Activated T-cell treated with anti-CD3 and anti-CD28 coated beads, Interleukin-2, amount 50 U/mL, for 48 hours (primary cell): ENCODE measurements at places on chromosomes 1 and 21.
A peak's percentile ranks its signal among the peaks of the same experiment; 100 is the strongest.

DNA sequence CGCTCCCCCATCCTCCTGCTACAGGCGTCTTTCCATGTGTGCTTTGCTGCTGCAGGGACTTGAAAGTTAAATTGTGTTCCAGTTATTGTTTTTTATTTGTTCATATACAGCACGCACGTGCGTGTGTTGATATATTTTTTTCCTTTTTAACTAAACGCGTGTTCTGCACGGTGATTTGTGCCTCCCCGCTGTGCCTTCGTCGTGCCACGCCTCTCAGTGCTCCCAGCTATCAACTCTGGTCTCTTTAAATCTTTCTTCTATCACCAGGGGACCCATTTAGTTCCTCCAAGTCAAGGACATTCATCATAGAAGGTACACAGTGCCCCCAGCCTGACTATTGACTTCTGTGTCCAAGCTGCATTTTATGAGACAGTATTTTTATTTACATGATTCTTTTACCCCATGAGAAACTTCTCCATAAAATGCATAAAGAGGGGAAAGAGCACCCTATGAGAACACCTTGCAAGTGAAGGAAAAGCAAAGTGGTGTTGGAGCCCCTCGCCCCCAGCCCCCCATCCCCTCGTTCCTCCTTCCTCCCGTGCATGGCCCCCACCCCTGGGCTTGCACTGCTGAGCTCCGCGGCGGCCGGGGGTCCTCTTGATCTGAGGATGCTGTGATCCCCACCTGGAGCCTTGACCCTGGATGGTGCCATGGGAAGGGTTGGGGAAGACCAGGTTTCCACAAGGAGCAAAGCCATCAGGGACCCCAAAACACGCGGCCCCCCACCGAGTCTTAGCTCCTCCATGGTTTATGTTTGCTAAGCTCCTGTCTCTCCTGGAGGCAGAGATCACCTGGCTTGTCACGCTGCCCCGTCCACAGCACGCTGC is 45.5 kb downstream of the KCNAB2 start:
- DNase-seq = no peak

DNA sequence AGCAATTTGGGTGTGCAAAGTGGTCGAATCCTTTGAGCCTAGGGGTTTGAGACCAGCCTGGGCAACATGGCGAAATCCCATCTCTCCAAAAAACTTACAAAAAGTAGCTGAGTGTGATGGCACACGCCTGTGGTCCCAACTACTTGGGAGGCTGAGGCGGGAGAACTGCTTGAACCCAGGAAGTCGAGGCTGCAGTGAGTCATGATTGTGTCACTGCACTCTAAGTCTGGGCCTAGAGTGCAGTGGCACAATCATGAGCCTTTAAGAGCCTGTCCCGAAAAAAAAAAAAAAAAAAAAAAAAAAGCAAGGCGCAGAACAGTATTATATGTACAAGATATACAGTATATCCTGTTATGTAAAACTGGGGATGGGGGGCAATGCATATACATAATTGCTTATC is 25.1 kb upstream of the HTR1D start:
- DNase-seq = no peak

DNA sequence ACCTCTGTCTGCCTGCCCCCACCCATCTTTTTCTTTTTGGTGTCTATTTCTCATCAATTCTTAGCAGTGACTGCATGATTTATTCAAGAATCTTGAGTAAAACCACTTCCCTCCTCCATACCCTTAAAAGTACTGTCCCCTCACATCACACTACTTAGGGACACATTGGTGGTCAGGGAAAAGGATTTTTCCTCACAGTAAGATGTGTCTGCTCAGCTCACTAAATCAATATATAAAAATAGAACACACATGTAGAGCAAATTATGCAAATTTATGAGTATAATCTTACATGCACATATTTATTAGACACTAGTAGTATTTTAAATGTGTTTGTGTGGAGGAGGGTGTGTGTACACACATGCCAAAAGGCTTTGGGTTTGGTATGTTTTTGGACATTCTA is 202.0 kb downstream of the PBX1 start:
- DNase-seq = no peak

DNA sequence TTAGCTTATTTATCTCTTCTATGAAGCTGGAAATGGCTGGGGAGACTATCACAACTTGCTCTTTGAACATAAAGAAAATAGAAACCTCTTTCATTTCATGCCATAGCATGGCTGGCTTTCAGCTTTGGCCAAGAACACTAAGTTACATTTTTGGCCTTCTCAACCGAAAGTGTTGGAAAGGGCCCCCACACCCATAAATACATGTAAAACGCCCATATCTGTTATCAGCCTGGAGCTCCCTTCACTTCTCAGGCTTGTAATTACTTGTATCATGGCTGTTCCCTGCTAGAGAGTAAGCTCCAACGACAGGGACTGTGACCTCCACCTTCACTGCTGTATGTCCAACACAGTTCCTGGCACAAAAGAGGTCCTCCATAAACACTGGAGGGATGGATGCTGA is 12.7 kb upstream of the EIF4G3 start:
- DNase-seq = no peak

GRCh38 chr1:174480324-174480723 is 32.6 kb downstream of the GPR52 start:
- DNase-seq = no peak

DNA sequence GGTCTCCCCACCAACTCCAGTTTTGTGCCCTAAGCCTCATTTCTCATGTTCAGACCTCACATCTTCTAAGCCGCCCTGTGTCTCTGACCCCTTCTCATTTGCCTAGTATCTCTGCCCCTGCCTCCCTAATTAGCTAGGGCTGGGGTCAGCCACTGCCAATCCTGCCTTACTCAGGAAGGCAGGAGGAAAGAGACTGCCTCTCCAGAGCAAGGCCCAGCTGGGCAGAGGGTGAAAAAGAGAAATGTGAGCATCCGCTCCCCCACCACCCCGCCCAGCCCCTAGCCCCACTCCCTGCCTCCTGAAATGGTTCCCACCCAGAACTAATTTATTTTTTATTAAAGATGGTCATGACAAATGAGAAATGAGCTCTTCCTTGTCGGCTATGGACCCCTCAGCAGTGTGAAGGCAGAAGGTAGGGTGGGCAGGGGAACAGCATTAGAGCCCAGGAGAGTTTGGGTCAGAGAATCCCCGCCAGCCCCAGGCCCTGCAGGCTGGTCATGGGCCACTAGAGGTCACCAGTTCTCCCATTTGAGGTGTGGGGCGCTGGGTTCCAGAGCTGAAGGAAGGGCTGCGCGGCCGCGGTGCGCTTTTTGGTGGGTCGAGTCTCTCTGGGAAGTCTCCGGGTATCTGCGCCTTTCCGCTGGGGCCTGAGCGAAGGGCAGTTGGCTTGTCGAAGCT is 11.5 kb downstream of the ADAMTSL4 start:
- peak; percentile 93 for DNase-seq

- no peak for DNase-seq
Measured at GRCh38 chr1:224545571-224545970, 70.5 kb upstream of the CNIH3 start.

DNA sequence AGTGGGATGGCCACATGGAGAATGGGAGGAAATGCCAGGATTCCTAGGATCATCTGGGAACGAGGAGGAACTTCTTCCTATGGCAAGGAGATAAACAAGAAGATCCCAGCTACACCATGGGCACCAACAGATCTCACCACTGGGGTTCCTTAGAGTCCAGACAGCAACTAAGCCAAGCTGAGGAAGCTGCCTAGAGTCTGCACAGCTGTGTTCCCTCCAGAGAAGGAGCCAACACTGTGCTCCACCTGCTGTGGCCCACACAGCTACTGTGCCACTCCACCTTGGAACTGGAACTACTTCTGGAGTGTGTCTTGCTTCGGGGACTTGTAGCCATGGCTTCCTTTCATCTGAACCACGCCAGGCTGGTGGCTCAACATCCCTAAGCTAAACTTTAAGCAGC is 6.0 kb downstream of the IFNAR1 start:
- DNase-seq = no peak

GRCh38 chr1:54490361-54491248 is 57.4 kb upstream of the ACOT11 start:
- no peak for DNase-seq

- DNase-seq = no peak
Measured at GRCh38 chr1:240338837-240339236, 247.2 kb downstream of the FMN2 start.

DNA sequence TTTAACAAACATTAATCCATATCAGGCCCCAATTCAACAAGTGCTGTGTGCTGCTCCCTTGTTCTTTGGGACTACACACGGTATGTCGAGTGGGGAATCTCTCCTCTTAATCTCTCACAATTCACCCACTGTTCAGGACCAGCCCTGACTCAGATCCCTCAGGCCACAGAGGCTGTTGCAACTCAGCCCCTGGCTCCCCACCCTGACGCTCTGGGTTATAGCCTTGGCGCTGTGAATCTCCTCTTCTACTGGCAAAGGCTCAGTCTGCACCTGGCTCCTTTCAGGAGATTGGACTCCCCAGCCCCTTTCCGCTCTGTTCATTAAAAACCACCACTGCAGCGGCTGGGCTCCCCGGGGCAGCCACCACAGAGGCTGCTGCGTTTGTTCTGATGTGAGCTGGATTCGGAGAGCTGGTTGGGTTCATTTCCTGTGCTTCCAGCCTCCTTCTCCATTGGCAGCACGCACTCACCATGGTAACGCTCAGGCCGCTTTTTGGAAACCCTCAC is 13.0 kb downstream of the CAPN8 start:
- no peak for DNase-seq
